ENCODE measurements at places on chromosomes 2 and 18.
A peak's percentile ranks its signal among the peaks of the same experiment; 100 is the strongest.

- no peak for DNase-seq
These were observed 152.7 kb upstream of the SOX11 start for GRCh38 chr2:5539282-5540165.

GRCh38 chr2:145649061-145649460 is 1129.1 kb upstream of the ZEB2 start:
- DNase-seq, result no peak

DNA sequence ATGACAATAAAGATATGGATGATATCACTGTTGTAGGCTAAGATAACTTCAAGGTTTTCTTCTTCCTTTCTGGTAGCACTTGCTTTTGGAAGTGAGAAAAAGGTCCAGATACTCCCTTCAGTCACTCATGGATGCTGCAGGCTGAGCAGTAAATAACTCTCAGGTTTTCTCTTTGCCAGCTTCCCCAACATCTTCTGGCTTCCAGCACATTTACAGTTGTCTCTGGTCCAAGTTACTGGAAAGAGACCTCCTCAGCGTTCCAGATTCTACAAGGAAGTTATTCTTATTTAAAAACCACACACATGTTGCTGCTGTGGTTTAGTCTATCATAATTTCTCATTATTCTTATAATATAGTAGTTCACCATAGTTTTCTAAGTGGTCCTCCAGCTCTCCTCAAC is 383.4 kb downstream of the PLCL1 start:
- no peak for DNase-seq

DNA sequence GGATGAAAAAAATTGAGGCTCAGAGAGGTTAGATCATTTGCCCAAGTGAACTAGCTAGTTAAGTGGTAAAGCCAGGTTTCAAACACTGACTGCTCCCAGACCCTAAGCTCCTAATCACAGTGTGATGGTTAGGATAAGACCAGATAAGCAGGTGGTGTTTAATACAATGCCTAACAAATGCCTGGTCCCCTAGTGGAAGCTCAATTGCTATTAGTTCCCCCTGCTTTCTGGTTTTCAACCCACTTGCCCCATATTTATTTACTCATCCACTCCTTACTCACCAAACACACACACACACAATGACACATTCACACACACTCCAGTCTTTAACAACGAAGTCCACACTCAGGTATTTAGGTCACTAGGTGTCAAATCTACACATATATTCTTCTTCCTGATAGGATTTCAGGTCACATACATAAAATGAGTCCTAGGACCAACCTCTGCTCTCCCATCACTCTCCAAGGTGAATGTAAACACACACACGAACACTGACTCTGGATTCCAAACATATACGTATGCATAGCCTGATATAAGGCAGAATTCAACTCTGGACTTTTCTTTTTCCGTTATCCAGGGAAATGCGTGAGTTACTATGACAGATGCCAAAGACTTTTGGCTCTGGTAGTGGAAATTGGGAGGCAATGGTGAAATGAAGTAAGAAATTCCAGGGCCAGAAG is 73.6 kb upstream of the TSPYL6 start:
- DNase-seq, result no peak

DNA sequence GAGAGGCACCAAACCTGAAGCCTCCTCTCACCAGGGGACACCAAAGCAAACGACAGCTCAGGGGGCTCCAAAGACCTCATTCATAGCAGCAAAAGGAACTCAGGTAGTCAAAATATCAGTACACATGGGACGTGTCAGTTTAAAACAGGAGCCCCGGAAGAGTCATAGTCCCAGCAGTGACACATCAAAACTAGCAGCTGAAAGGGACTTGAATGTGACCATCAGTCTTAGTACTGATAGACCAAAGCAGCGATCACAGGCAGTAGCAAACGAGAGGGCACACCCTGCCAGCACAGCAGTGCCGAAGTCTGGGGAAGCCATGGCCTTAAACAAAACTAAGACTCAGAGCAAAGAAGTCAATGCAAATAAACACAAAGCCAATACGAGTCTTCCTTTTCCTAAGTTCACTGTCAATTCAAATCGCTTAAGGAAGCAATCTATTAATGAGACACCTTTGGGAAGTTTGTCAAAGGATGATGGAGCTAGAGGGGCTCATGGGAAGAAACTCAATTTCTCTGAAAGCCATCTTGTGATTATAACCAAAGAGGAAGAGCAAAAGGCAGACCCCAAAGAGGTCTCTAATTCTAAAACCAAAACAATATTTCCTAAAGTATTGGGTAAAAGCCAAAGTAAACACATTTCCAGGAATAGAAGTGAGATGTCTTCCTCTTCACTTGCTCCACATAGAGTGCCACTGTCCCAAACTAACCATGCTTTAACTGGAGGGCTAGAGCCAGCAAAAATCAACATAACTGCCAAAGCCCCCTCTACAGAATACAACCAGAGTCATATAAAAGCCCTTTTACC is 1.2 kb downstream of the GALNT5 start:
- no peak for DNase-seq

GRCh38 chr2:239727182-239727775 is 297.9 kb downstream of the NDUFA10 start:
- DNase-seq, result no peak

- no peak for DNase-seq
These were observed 164.5 kb upstream of the MYT1L start for GRCh38 chr2:2495606-2496005.

DNA sequence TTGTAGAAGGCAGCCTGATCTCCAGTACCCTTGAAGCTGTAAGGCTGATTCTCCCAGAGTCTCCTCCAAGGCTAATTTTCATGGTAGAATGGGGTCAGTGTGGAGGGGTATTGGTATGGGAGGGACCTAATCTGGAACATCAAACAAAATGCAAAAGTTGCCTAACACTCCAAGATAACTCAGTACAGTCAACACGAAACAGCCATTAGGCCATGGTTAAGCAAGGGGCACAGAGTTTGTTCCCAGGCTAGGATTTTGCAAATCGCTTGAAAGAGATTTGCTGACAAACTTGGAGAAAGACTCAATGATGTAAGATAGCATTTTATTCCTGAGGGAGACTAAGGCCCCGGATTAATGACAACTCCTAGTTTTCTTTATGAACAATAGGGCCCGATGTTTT is 5.4 kb downstream of the PID1 start:
- no peak for DNase-seq

DNA sequence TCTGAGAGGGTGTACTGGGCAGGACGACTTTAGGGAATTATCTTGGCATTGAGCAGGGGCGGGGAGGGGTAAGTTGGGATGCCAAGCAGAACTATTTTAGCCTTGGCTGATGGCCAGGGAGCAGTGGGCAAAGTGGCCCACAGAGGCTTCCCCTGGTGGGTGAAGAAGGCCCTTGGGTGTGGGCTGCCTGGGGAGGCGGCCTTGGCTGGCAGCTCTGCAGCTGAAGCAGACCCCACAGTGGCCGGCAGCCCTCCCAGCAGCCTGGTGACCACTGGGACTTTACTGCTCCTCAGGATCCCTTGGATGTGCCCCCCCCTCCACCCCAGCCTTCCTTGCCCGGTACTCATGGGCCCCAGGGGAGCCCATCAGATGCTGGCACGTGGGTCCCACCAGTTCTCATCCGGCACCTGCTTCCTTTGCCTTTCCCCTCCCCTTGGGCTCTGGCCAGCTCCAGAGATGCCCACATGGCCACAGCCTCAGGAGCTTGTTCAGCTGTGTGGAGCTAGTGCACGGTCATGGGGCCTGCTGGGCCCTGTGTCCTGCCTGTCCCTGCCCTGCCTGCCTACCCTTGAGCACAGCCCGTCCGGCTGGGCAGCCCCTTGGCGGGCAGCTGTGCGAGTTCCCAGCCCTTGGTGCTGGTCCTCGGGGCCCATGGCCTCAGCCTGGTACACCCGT is 122.1 kb upstream of the HS6ST1 start:
- DNase-seq, result peak; percentile 66

DNA sequence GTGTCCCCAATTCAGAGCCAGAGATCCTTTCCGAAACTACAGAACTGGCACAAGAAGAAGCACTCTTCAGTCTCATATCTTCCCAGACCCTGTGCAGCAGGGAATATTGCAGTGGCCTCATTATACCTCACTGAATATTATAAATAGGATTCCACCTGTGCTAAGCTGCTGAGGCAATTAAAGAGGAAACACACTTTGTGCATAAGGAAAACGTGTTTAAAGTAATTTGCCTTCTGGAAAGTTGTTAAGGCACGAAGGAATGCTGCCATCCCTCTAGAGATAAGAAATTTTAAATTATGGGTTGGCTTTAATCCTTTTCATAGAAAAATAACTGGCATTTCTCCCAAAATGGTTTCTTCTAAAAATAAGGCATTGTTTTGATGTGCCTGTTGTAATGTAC is 233.3 kb downstream of the RAB3GAP1 start:
- DNase-seq, result no peak

DNA sequence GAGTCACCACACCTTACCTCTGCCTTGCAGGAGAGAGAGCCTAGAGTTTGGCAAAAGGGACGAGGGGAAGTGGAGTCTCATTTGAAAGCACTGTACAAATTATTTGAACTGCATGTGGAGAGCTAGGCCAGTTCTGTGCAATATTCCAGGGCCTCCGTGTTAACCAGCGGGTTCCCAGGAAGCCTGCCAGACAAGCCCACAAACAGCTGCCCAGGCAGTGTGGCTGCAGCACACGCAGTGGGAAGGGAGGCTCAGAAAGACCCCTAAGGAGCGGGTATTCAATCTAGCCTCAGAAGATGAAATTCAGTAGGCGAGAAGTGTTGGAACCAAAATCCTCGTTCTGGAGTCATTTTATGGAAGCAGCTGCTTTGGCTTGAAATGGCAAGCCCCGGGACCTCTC is 30.7 kb downstream of the CNGA3 start:
- DNase-seq, result no peak

GRCh38 chr2:74567881-74568280 is 13.4 kb downstream of the DOK1 start:
- peak; percentile 83 for DNase-seq

GRCh38 chr18:75276818-75277609 is 66.4 kb downstream of the TSHZ1 start:
- DNase-seq, result no peak

GRCh38 chr18:42028247-42028832 is 73.3 kb downstream of the PIK3C3 start:
- no peak for DNase-seq

DNA sequence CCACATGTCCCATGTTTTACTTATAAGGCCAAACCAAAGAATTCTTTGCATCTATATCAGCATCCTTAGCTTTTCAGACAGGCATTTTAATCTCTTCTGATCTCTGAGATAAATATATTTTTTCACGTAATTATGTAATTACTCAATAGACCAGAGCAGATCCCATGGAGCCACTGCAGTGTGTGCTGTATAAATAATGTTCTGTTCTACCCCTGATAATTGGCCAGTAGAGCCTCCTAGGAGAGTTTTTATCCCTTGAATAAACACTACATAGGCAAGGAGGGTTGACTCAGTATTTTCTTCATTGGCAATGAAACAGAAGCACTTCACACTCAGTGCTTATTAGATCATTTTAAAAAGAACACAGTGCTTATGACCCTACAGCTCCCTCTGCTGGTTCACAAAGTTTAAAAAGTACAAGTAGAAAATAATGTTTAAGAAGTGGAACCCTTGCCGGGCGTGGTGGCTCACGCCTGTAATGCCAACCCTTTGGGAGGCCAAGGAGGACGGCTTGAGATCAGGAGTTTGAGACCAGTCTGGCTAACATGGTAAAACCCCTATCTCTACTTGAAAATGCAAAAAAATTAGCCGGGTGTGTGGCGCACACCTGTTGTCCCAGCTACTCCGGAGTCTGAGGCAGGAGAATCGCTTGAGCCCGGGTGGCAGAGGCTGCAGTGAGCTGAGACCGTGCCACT is 91.9 kb downstream of the PPP1R1C start:
- DNase-seq, result peak; percentile 73

DNA sequence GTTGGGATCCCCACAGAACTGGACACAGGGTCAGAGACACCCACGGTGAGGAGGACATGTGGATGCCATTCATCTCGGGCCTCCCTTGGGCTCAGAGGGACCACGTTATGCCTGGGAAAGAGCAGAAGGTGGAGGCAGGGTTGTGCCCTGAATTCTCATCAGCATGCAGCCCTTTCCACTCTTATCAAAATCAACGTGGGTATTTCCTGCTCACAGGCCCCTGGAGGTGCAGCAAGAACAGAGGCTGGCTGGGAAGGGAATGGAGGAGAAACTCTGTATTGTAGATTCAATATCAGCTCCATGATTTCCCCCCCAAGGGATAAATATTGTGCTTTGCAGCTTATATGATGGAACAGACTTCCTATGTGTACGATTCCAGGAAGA is 90.9 kb downstream of the SETBP1 start:
- no peak for DNase-seq

DNA sequence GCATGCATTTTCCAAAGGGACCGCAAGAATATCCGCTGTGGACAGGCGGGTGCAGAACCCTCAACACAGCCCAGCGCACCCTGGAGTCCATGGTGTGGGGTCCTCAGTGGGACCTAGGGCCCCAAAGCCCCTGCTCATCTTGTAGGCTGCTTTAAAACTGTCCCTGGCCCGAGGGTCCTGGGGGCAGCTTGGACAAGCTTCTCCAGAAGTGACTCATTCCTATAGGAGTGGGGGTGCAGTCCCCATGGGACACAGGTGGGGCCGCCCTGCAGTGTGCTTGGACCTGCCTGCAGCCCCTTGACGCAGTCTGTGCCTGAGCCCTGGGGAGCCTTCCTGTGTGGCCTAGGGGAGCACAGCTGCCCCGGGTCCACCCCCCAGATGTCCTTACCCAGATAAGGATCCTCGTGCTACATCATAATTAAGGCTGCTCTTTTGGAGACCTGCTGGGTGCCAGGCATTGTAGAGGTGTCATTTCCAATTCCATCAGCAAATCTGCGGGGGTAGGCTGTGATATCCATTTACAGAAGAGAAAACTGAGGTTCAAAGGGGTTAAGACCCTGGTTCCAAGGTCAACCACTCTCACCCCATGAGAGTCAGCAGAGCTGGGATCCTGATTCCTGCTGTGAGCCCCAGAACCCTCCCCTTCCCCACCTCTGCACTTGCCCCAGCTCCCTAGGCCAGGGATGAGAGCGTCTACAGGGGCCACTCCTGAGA is 1.7 kb upstream of the HS6ST1 start:
- no peak for DNase-seq

- no peak for DNase-seq
These were observed 71.0 kb downstream of the CWC22 start for GRCh38 chr2:179936141-179936540.

GRCh38 chr2:17805717-17806363 is 10.4 kb upstream of the MSGN1 start:
- DNase-seq, result no peak

All from HS-27A (cell line).